A549 (cell line): ENCODE measurements at places on chromosomes 2 and 18.

- DNase-seq: no peak
Measured at GRCh38 chr2:129763190-129763846, 216.1 kb upstream of the RAB6C start.

GRCh38 chr2:100857915-100858314 lies 38.0 kb downstream of the NPAS2 start:
- peak; percentile 57 for DNase-seq

- DNase-seq: no peak
Measured at GRCh38 chr2:238810321-238810720, 37.6 kb upstream of the TWIST2 start.

DNA sequence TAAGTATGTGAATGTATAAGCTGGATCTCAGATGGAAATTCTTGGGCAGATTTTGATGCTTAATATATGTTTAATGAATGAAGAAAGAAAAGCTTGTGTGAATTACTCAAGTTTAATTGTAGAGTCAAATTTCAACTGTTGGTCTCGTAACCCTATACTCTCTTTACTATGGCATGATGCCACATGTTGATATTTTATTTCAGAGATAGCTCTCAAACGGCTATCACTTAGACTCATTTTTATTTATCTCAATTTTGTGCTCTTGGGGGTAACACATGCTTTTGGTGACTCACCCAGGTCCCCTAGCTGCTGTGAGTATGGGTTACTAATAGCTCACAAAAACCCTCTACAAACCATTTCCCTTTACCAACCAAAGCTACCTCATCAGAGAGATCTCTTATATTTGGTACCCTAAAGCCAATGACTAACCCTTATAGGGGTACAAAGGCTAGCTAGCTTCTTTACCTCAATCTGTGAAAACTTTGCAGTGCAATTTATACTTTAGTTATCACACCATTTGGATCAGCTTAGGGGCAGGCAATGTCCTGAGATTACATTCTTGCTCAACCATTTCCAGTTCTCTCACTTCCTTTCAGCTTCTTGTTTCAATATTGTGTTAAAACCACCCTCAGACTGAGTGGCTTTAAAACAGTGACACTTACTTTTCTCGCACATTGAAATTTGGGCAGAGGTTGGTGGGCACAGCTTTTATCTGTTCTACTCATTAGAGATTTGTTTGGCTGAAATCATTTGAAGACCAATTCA lies 240.3 kb downstream of the CDH7 start:
- no peak for DNase-seq

DNA sequence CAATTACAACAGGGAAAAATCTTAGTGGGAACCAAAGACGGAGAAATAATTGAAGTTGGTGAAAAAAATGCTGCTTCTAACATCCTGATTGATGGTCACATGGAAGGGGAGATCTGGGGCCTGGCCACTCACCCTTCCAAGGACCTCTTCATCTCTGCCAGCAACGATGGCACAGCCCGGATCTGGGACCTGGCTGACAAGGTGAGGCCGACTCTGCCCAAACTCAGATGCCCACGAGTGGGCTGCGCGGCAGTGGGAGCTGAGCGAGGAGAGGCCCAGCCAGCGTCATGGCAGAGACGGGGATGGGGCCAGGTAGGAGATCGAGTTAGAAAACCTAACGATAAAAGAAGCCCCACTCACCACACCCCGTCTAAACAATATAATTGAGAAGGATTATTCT lies 87.7 kb downstream of the RTN4 start:
- DNase-seq: no peak

DNA sequence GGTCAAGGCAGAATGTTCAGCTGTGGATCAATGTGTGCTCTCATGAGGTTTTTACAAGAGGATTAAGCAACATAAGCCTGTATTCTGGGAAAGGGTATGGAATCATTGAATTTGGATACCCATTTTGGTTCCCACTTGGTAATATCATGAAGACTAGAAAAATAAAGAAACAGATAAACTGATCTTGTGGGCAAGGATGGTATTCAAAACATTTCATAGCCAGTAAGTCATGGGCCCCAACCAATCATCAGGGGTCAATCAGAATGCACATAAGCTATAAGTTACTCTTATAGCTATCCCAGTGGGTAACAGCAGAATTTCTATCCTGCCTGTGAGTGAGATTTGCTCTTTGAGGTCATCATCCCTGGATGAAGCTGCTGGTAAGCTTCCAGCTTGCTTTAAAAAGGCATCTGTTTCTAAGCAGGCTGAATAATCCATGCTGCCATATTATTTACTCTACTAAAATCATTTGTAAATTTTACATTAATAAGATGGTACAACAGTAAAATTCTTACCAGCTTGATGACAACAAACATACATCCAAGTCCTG lies 291.2 kb downstream of the RAD51AP2 start:
- DNase-seq: no peak

DNA sequence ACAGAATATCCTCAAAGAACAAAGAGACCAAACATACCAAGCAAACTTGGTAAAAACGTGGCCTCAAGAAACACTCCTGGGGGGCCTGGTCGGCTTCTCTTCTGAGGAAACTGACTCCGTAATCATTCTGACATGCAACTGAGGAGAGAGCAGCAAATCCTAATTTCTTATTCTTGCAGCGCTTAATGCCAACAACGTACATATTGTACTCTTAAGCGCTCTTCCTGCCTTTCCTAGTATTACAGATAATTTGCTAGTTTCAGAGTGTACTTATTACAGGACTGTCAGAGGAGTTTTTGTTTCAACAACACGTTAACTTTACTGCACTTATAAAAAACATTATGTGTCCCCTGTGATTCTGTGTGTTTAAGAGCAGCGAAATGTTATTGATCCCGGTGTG lies 64.9 kb downstream of the ZNF521 start:
- DNase-seq: no peak

- DNase-seq: no peak
Measured at GRCh38 chr2:63678085-63678484, 89.3 kb downstream of the MDH1 start.

GRCh38 chr2:160388464-160389263 lies 104.9 kb downstream of the RBMS1 start:
- DNase-seq: no peak

- DNase-seq: no peak
Measured at GRCh38 chr18:9153256-9153655, 16.7 kb downstream of the ANKRD12 start.

GRCh38 chr2:29250977-29251376 lies 135.8 kb downstream of the CLIP4 start:
- DNase-seq: no peak

GRCh38 chr2:109154226-109154625 lies 25.2 kb downstream of the SH3RF3 start:
- DNase-seq: no peak

DNA sequence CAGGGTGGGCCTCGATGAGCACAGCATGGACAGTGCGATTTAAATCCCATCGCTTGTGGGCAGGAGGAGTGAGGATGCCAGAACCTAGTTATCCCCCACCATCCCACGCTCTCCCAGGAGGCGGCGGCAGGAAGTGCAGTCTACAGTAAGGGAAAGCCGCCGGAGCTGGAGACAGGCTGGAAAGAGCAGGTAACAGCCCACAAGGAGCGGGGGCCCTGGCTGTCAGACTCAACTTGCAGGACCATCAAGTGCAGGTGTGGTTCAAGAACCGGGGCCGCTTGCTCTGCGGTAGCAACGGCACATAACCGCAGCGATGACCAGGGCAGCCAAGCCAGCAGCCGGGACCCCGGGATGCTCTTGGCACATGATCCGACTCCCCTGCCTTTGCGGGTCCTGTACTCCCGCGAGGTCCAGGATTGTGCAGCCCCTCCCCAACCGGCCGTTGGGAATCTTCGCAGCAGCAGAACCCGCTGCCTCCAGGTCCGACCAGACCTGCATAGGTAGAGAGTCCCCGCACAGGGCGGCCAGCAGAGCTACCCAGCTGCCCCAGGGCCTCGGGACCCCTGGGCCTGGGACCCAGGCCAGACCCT lies 82.1 kb downstream of the BIN1 start:
- DNase-seq: peak; percentile 70
